GM10248 (cell line): ENCODE measurements at places on chromosomes 11 and 22.

DNA sequence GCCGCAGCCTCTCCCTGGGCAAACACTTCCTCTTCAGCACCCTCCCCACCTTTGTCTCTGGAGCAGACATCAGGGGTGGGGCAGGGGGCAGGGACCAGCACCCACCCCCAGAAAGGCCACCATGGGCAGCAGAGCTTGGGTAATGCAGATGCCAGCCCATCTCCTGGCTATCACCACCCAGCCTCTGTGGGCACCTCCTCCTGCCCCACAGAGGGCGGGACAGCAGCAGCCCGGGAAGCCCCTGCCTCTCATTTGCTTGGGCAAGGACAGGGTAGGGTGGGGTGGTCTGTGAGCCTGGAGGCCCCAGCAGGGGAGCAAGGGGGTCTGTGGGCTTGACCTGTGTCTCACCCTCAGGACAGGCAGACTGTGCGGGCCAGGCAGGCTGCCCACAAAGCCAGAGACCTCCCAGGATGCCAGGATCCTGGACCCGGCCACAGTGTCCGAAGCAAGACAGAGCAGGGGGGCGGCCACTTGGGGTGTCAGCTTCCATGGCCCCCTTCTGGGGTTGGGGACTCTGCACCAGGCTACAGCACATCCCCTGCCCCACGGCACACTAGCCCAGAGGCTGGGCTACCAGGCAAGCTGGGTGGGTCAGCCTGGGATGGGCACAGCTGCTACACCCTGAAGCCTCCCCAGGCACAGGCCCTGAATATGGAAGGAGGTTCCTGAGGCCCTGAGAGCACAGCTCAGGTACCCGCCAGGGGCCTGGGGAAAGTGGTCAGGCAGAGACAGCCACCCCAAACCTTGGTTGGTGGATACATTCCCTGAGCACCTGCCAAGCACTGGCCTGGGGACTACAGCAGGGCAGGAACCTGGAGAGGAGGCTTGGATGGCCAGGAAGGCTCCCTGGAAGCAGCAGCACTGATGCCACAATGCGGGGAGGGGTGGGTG lies 4.5 kb downstream of the RNH1 start:
- DNase-seq, result no peak

- DNase-seq, result no peak
These were observed 39.5 kb upstream of the EP300 start for GRCh38 chr22:41052661-41053490.

- no peak for DNase-seq
These were observed 19.8 kb upstream of the OAF start for GRCh38 chr11:120191058-120191457.

- no peak for DNase-seq
These were observed 43.3 kb downstream of the SMIM38 start for GRCh38 chr11:69198891-69199582.

DNA sequence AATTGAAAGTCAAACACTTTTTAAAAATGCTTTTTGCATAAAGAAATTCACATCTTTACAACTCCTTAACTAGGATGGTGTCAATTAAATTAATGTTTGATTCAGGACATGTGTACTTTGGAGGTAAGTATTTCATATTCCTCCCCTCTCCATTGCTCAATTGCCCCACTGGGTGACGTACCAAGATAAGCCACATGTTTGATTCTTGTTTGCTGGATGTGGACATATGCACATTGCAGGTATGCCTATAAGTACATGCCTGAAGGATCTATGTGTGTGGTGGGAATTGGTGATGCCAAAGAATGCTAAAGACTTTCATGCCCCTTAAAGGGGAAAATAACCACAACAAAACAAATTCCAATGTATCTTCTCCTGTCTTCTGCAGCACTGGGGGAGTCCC lies 5.8 kb downstream of the CD44 start:
- DNase-seq, result no peak

DNA sequence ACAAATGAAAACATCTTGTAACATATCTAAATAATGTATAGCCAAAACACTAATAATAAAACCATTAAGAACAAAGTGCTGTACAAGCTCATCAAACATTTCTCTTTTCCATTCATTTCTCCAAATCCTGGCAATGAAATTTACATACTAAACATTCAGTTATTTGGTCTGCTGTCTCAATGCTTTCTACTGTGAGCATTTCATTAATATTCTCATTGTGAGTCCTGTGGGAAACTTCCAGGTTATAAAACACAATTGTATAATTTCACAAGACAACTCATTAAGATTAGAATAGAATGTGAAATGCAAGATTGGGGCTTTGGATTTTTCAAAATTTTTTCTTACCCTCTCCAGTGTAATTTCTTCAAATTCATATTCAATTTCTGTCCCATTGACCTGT lies 876.9 kb upstream of the CCDC90B start:
- no peak for DNase-seq

- DNase-seq, result no peak
These were observed 29.7 kb upstream of the TMPRSS4 start for GRCh38 chr11:118046964-118047700.

DNA sequence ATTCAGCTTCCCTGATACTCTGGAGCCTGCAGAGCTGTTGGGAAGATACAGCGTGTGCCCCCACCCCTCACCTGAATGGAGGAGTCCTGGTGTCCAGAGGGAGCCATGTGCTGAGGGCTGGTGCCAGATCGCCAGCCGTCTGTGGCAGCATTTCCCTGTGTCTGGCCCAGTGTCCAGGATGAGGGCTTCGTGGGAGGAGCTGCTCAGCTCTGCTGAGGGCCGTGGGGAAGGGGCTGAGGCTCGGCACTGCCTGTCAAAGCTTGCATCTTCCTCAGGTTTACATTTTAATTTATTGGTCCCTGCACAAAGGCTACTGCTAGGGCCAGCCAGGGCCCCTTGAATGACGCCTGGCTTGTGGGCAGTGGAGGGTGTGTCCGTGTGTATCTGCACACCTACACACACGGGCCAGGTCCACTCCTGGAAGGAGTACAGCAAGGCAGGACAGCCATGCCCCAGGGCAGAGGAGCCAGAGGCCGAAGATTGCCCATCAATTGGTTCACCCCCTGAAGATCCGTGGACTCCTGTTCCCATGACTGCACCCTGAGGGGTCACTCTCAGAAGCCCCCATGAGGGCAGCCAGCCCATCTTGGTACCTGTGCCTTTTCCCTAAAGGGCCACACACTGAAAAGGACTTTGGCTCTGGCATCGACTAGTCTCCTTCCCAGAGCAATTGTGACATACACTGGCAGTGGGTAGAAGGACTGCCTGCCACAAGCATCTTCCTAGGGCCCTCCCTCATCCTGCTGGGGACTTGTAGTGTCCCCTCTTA lies 107.7 kb upstream of the PARVA start:
- DNase-seq, result no peak
